ENCODE measurements at places on chromosomes 6 and 20.

DNA sequence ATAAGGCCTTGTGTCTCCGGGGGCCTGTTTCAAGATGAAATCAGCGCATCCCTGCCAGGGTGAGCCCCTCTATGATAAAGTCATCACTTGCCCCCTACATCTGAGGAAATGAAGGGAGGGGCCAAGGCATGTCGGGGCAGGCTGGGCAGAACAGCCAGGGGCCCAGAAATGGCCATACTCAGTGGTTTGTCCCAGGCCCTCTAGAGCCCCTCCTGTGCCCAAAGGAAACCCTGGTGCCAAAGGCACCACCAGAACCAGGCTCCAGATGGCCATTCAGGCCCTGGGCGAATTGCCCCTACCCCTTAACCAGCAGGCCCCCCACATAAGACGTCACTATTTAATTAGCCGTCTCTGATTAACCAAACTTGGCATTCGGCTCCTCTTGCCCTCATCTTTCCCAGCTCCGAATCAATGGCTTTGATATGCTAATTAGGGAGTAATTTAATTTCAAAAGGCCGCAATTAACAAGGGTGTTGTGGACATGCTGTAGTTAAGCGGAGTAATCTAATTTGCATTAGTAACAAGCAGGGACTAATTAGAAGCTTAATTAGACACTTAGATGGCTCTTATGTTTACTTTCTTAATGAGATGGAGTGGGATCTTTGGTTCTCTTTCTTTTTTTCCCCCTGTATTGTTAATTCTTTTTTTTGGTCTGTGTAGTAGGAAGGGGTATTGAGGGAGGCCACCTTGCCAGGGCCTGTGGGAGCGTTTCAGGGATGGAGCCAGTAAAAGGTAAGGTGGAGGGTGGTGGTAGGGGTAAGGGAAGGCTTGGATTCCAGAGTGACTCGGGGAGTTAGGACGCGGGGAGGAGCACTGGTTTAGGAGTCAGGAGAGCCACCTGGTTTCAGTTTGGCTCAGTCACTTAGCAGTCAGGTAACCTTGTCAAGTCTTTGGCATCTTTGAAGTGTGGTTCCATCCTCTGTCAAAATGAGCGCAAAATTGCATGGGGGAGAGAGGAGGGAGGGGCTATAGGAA is 9.4 kb downstream of the FOXP4 start:
- DNase-seq = no peak

- no peak for DNase-seq
Measured at GRCh38 chr20:37816003-37816402, 86.9 kb upstream of the VSTM2L start.

- DNase-seq = no peak
Measured at GRCh38 chr20:32751293-32751692, 8.0 kb upstream of the COMMD7 start.

- DNase-seq = no peak
Measured at GRCh38 chr6:105810922-105811482, 275.1 kb upstream of the PRDM1 start.

- DNase-seq = no peak
Measured at GRCh38 chr6:6434151-6434550, 113.7 kb upstream of the F13A1 start.

GRCh38 chr20:3797226-3797545 is 1.1 kb downstream of the CDC25B start:
- DNase-seq = no peak
